ENCODE measurements at places on chromosomes 12 and 14.

GRCh38 chr14:93116676-93117200 is 1.0 kb upstream of the ITPK1 start:
- DNase-seq, result no peak

DNA sequence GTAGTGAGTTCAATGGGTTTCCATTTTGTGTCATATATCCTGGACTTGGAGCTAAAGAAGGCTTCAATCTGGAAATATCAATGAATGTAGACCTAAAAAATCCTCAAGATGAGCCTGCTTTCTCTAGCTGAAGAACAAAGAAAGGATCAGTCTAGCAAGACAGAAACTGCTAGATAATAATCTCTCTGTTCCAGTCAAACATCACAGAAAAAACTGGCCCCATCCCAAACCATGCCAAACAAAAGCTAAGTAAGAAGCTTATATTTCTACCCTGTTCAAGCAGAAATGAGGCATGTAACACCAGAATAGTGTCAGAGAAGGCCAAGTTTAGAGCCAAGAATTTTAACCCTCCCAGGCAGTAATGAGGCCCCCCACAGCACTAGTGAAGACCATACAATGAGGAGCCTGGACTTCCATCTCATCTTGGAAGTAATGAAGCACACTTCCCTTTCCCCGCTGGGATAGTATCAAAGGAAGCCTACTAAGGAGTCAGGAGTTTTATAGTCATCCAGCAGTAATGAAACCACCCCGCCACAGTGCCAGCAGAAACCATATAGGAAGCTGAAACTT is 95.8 kb downstream of the NELL2 start:
- DNase-seq, result no peak

DNA sequence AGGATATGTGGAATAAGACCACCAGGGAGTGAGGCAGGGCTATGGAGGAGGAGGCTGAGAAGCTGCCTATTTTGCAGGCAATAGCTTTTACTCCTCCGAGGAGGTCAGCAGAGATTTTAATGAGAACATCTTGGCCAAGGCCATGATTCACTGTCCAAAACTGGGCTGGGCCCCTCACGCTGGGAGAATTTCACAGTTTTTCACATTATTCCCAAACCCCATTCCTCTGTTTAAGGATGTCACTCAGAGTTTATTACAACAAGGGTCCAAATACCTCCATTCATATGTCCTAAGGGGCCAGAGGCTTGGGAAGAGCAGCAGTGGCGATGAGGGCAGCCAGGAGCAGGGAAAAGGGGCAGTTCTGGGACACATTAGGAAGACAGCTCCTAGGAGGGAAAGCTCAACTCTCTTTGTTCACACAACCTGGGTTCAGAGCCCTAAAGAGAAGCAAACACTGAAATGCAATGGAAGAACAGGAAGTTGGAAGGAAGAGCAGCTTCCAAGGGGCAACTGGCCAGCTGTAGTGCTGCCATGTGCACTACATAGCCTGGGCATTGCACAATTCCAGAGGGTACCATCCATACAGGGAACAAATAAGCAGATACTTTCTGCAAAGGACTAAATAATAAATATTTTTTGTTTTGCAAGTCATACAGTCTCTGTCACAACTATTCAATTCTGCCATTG is 283.2 kb downstream of the NUAK1 start:
- no peak for DNase-seq

DNA sequence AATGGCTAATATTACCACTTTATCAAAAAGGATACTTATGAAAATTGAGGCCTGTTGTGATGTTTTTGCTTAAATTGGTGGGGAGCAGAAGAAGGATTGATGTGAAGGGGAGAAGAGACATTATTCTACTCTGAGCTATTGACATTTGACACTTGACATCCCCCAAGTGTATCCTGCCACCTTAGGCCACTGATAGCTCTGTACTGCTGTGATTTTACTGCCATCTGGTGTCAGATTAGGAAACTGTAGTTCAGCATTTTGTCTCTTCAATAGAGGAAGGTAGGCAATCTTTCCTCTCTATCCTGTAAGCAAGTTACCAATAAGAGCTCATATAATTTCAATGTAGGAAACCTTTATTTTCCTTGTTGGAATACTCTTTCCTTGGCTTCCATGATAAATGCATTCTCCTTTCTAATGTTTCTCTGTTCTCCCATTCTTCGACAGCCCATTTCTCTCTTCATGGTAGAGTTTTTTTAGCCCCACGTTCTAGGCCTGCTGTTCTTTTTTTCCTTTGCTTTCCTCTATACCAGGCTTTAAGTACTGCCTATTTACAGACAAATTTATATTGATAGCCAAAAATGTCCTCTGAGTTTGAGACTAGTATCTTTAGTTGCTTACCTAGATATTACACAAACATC is 46.3 kb downstream of the PPHLN1 start:
- peak; percentile 63 for DNase-seq

DNA sequence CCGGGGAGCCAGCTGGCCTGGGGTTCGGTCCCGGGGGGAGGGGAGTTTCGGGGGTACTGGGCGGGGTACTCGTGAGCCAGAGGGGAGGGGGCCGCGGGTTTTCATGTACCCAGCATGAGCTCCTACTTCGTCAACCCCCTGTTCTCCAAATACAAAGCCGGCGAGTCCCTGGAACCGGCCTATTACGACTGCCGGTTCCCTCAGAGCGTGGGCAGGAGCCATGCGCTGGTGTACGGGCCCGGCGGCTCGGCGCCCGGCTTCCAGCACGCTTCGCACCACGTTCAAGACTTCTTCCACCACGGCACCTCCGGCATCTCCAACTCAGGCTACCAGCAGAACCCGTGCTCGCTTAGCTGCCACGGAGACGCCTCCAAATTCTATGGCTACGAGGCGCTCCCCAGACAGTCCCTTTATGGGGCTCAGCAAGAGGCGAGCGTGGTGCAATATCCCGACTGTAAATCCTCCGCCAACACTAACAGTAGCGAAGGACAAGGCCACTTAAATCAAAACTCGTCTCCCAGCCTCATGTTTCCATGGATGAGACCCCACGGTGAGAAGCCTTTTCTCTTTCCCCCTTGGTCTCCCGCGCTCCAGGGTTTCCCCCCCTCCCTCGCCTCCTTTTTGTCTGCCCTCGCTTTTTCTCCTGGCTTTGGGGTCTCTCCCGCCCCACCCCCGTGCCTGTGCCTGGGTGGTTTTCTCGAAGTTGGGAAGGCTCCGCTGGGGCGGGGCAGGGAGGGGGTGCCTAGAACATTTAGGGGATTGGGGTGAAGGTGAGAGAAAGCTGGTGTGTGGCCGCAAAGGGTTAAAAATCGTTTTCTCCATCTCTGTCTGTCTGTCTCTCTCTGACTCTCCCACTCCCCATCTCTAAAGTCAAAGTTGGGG is 627 bp downstream of the HOXC8 start:
- no peak for DNase-seq

GRCh38 chr12:118650586-118650960 is 274.2 kb downstream of the SUDS3 start:
- DNase-seq, result no peak

- DNase-seq, result no peak
Measured at GRCh38 chr14:99545586-99545985, 58.4 kb downstream of the CCDC85C start.

GRCh38 chr12:7093486-7093885 is 1.2 kb upstream of the C1R start:
- no peak for DNase-seq

DNA sequence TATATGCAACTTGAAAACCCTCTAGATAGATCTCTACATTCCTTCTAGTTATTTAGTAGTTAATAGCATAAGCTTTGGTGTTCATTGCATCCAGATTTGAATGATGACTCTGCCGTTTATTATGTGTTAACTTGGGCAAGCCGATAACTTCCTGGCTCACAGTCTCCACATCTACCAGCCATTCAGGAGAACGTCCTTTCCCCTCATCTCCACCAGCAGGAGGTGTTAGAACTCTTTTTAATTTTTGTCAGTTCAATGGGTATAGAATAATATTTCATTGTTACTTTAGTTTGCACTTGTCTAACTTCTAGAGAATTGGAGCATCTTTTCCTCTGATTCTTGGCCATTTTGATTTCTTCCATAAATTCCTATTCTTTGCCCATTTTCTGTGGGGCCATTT is 30.0 kb upstream of the WSCD2 start:
- peak; percentile 30 for DNase-seq
